ENCODE measurements at places on chromosomes 13 and 19.
A peak's percentile ranks its signal among the peaks of the same experiment; 100 is the strongest.

- DNase-seq: no peak
Observed at GRCh38 chr13:42895776-42896175, 96.3 kb downstream of the EPSTI1 start.

- DNase-seq: no peak
Observed at GRCh38 chr19:12543855-12544254, 7.4 kb downstream of the ZNF564 start.

DNA sequence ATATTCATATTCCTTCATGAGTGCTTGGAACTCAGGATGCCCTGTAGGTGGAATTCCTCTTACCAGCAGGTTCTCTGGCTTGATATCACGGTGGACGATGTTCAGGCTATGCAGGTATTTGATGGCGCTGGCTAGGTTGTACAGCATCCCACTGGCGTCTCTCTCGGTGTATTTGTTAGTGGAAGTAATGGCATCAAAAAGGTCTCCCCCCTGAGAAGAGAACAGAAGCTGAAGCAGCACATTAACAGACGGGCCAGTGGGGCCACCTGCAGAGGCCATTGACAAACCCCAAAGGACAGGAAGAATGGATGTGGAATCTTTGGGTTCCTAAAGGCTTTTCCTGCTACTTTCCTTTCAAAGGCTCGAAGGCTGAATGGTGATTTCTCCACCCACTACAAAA, 308.5 kb downstream of the DCLK1 start:
- no peak for DNase-seq

GRCh38 chr13:63201493-63201892, 1785.8 kb upstream of the PCDH20 start:
- no peak for DNase-seq

DNA sequence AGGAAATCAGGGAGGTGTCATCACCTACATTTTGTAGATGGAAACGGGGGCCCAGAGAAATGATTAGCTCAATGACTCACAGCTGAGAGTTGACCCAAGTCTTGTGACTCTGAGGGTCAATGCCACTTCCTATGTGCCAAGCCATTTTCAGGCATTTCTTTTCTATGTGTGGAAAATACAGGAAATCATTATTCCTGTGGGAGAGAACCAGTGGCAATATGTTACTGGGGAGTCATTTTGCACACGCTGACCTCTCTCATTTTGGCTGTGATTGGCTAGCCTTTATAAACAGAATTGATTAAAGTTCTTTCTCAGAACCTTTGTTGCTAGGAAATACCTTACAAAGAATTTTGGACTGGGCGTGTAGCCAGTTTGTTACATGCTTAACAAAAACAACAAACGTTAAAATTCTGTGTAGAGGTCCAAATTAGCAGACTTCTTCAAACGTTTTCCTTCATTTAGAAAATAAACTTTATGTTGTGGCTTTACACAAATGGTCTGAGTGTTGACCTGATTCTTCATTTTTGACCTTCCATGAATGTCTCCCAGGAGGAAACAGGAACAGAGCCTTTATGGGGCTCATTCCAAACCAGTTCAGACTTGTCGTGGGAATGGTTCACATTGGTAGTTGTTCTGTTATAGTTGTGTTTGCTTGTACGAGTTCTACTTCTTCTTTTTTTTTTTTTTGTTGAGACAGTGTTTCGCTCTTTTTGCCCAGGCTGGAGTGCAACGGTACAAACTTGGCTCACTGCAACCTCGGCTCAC, 11.4 kb downstream of the PCCA start:
- no peak for DNase-seq

GRCh38 chr13:100245104-100245503, 156.2 kb downstream of the PCCA start:
- DNase-seq: no peak

- DNase-seq: no peak
Observed at GRCh38 chr13:48401480-48401879, 11.4 kb downstream of the LPAR6 start.

- DNase-seq: peak; percentile 17
Observed at GRCh38 chr19:18674616-18675015, 8.9 kb upstream of the CRTC1 start.

DNA sequence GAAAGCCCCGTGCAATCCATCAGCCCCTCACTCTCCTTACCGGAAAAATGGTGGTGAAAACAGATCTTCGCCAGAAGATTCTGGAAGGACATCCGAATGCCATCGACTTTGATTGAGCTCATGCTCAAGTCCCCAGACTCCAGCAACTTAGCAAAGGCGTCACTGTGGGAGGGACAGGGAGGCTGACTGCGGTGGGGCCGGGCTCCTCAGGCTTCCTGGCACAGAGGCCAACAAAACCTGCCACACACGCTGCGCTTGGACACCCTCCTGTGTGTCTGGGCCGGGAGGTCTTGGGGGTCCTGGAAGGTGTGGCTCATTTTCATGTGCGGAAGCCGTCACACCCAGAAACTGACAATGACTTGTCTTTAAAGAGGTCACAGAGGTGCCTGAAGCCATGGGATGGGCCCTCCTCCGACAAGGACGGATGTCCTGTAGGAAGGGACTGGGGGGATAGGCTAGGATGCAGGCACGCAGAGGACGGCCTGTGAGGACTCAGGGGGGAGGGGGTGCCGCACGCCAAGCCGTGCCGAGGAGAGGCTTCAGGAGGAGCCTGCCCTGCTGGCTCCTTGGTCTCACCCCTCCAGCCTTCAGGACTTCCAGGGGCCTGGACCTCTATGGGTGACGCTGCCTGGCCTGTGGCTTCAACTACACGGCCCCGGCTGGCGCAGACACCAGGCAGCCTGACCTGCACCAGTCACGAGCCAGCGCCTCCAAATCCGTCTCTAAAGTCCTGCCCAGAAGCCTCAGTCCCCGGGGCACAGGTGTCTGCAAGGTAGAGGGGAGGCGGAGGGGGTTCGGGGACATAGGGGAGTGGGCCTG, 12.5 kb downstream of the IZUMO4 start:
- no peak for DNase-seq

- DNase-seq: no peak
Observed at GRCh38 chr13:52706081-52706480, 33.5 kb downstream of the CNMD start.

DNA sequence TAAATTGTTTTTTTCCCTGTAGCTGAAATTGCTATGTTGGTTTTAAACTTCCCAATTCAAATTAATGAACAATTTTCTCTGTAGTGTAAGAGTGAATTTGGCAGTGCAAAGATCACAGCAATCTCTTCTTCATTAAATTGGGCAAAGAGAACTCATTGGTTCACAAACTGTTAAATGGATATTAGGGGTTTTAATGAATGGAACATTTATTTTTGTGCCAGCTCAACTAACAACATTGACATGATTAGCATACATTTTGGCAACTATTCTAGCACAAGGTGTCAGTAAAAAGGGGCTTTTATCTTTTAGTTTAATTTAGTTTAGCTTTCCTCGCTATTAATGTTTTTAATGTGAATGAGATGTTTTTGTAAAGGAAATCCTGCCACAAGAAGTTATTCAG, 7.1 kb downstream of the PCDH20 start:
- DNase-seq: no peak

DNA sequence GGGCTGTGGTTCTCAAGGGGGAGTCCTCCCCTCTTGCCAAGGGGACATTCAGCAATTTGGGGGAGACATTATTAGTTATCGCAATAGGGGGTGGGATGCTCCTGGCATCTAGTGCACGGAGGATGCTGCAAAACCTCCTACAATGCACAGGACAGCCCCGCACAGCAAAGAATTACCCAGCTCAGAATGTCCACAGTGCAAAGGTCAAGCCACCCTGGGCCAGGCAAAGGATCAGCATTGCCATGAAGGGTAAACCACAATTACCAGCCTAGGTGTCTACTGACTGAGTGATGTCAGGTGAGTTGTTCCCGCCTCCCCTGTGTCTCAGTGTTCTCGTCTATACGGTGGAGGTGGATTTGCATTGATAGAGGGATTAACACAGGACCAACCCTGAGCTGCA, 2.4 kb upstream of the METTL21C start:
- DNase-seq: no peak

DNA sequence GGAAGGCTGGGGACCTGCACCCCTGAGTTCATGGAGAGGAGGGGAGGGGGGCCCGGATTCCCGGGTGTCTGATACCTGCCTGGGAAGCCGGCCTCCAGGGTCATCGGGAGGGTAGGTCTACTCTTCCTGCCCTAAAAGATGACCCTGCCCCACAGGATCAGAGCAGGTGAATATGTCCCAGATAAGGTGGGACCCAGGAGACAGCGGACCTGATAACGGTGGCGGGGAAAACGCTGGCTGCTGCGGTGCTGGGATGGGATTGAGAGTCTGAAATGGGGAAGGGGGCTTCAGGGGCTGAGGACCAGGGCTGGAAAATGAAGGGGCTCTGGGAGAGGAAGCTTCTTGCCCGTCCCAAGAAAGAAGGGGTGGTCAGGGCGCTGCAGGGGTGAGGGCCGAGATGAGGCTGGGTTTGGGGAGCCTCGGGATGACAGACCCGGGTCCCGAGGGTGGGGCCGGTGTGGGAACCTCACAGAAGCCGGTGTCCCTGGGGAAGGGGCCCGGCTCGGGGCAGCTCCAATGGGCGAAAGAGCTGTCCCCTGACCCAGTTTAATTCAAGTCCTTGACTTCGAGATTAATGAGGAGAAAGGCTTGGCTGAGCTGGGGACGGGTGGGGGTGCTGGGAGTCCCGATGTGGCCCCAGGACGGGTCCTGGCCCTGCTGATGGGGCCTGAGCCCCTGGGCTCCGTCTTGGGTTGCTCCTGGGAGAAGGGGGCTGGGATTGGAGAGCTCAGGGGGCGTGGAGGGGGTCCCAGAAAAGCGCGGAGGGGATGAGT, 823 bp downstream of the TTYH1 start:
- no peak for DNase-seq

DNA sequence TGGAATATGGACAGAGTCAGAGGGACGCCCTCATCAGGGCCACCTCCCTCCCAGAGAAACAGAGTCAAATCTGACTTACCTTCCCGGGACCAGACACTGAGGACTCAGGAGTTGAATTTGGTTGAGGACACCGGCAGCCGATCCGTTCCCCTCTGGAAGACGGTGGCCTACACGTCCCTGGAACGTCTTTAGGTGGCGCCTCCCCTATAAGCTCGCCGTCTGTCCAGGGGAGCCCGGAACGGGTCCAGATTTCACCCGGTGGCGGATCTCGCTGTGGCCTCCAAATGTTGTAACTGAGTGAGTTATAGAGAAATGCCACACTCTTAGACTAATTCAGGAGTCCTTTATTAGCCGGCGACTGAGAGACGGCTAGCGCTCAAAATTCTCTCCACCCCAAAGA, 9.0 kb downstream of the TNFSF14 start:
- DNase-seq: no peak

- no peak for DNase-seq
Observed at GRCh38 chr13:110428313-110428712, 121.2 kb downstream of the COL4A2 start.

DNA sequence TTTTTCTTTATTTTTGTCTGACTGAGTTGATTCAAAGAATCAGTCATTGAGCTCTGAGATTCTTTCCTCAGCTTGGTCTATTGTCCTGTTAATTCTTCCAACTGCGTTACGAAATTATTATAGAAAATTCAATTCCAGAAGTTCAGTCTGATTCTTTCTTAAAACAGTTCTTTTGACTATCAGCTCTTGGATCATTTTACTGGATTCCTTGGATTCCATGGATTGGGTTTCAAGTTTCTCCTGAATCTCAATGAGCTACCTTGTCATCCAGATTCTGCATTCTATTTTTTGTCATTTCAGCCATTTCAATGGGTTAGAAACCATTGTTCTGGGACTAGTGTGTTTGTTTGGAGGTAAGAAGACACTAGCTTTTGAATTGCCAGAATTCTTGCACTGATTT, 169.3 kb downstream of the PCDH20 start:
- DNase-seq: no peak

- DNase-seq: no peak
Observed at GRCh38 chr19:18265582-18265981, 8.7 kb downstream of the IQCN start.
